ENCODE measurements at places on chromosomes 12 and 14.

DNA sequence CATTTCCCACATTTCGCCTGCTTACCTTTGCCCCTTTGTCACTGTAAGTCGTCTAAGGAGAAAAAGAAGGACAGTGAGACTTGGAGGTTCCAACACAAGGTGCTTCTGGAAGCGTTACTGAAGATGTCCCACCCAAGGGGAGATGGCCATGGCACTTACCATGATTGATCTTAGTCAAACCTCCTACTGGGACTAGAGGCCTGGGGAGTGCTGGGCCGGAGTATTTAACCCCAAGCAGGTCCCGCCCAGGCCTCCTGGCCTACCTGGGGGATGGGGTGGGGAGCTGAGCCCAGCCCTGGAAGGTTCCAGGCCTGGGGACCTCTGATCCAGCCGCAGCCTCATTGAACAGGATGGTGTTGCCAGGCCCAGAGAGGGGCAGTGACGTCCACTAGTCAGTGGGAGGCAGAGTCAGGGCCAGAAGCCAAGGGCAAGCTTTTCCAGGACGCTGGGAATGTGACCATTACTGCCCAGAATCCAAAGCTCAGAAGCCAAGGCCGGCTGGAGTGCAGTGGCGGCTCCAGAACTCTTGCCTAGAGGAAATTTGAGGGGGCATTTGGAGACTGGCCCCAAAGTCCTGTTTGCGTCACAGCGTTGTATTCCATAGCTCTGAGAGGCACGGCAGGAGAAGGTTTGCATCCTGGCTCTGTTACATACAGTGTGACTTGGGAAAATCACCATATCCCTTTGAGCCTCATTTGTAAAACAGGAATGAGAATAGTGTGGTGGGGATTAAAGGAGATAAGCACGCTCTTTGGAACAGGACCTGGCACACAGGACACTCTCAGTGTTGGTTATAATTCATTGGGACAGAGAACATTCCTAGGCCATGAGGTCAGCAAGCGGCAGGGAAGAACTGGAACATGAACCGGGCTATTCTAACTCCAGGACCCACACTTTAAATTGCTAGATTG lies at the start of gene HPD:
HPD (minus strand) TSS at position 198 of the 911 bp plus-strand sequence; CDS start at position 162, 36 bp downstream.
- no peak for DNase-seq

GRCh38 chr12:115895247-115895646 lies 382.2 kb downstream of the MED13L start:
- no peak for DNase-seq

DNA sequence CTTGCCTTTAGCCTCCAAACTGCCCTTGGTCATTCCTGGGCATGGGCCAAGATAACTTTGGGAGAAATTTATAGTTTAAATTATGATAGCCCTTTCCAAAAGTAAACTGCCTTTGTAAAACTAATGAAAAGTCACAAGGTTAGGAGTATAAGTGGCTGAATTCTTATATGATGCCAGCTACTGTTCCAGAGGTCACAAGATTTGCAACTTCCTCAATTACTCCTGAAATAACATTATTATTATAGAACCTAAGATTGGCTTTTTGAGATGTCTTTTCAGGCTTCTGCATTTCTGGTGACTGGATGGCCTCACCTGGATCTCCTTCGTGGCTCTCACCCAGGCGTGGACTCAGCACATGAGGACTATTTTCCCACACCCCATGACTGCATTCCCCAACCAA lies 55.0 kb downstream of the OSBPL8 start:
- DNase-seq: no peak

GRCh38 chr14:52954346-52955214 lies 3.7 kb upstream of the FERMT2 start:
- DNase-seq: no peak

DNA sequence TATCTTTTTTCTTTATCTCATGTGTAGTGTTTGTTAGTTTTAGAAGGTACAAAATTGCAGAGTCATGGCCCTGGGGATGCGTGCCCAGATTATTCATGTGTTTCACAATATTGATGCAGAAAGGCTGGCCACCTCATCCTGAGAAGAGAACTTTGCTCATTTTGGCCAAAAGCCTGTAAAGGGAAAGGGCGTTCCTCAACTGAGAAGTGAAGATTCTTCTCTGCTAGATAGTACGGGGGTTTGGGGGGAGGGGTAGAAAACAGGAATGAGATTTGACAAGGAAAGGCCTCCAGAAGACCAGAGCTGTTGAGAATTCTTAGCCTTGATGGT lies 1.7 kb downstream of the MGST1 start:
- DNase-seq: no peak

DNA sequence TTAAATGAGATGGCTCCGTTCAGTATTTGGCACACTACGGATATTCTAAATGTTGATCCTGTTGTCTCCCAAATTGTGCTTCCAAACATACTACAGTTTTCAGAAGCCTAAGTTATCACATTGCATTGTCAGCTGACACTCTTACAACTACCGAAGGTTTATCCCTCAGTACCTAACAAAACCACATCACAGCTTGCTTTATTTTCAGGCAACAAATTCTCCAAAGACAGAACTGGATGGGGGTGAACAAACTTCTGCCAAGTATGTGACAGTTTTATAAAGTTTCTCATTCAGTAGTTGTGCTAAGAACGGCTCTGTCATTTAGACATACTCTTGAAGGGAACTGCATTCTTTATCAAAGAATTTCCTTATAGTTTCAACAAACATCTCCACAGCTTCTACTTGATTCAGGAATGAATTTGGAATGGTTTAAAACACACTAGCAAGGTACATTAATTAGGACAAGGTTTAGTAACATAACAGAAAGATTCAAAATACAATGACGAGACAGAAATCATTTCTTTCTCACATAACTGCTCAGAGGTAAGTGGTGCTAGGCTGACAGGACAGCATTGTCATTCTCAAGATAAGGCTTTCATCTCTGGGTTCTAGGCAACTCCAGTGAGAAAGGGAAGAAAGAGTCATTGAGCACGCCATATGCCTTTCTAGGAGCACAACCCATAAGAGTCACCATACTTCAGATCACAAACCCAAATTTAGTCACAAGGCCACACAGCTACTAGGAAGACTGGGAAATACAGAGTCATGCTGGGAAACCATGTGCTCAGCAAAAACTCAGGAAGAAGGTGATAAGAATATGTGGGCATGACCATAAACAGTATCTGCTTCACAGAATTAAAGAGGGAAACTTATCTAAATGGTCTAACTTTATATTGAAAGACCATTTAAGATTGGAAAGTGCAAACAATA lies 100.7 kb downstream of the DUSP6 start:
- no peak for DNase-seq

- no peak for DNase-seq
Observed at GRCh38 chr12:127810041-127810440, 456.9 kb upstream of the TMEM132C start.

DNA sequence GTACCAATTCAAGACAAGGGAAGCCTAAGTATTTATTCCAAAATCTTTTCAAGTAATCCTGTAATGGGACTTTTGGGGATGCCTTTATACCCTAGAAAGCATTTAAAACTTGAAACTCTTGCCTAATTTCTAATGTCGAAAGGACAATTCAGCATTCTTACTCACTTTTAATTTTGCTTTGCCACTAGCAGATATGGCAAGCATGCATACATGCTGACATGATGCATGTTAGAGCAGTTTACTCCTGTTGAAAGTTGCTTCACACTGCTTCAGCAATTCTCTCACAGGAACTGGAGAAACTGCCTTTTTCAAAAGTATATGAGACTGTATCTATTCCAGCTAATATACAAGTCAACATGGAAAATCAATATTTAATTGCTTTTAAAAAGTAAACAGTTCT lies 79.9 kb downstream of the TAOK3 start:
- no peak for DNase-seq

DNA sequence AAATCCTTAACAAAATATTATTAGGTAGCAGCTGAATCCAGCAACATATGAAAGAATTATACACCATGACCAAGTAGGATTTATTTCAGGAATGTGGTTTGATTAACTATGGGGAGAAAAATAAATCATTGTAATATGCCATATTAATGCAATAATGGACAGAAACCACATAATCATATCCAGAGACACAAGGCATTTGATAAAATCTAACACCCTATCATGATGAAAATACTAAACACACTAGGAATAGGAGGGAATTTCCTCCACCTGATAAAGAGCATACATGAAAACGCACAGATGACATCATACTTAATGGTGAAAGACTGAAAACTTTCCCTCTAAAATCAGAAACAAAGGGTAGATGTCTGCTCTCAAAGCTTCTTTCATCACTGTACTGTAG lies 238.9 kb downstream of the PHLDA1 start:
- DNase-seq: no peak

GRCh38 chr12:3182426-3182825 lies 105.2 kb downstream of the TSPAN9 start:
- DNase-seq: no peak

DNA sequence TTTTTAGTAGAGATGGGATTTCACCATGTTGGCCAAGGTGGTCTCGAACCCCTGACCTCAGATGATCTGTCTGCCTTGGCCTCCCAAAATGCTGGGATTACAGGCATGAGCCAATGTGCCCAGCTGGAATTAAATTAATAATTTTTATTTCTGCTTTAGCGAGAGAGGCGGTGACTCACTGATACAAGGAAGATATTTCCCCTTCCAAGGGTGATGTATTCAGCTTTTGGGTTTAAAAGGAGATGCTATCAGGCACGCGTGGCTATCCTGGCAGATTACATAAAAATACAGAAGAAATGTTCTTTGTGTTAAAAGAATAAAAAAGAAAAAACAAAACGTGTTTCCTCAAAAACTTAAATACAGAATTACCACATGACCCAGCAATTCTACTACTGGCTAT lies 12.4 kb upstream of the P2RX7 start:
- DNase-seq: no peak

DNA sequence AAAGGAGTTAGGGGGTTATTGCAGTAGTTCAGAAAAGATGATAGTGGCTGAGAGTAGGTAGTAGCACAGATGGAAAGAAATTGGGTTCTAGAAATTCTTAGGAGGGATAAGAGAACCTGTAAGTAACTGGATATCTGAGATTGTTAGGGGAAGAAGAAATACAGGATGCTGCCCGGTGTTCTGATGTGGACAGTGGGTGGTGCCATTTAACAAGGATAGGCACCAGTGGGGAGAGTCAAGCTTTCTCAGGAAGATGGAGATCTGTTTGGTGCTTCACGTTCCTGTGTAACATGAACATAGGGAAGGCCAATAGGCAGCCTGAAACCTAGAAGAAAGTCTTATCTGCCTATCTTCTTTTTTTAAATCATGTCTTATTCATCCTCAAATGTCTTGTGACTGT lies 245.9 kb downstream of the NPAS3 start:
- DNase-seq: no peak

DNA sequence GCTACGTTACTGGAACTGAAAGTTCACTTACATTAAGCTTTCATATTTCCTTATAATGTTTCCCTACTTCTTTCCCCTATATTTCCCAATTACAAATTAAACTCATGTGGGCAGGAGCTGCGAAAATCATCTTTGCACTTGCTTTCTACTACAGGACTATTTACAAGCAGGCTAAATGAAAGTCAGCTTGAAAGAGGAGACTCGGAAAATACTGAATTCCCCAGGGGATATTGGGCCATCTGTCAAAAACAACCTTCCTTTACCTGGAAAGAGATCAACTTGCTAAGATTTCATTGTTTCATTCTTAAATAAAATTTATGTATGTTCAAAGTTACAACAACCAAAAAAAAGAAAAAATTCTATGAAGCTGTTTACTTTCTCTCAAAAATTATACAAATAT lies 92.8 kb upstream of the BBS10 start:
- DNase-seq: no peak

- DNase-seq: no peak
Observed at GRCh38 chr12:20451761-20452160, 83.4 kb downstream of the PDE3A start.

- DNase-seq: no peak
Observed at GRCh38 chr12:12779007-12779406, 6.5 kb upstream of the APOLD1 start.

GRCh38 chr14:35403114-35403602 lies 1.4 kb downstream of the NFKBIA start:
- DNase-seq: no peak

GRCh38 chr12:53805067-53805466 lies 53.3 kb upstream of the CISTR start:
- DNase-seq: no peak

GRCh38 chr14:96250485-96250884 lies 5.5 kb upstream of the BDKRB1 start:
- no peak for DNase-seq

DNA sequence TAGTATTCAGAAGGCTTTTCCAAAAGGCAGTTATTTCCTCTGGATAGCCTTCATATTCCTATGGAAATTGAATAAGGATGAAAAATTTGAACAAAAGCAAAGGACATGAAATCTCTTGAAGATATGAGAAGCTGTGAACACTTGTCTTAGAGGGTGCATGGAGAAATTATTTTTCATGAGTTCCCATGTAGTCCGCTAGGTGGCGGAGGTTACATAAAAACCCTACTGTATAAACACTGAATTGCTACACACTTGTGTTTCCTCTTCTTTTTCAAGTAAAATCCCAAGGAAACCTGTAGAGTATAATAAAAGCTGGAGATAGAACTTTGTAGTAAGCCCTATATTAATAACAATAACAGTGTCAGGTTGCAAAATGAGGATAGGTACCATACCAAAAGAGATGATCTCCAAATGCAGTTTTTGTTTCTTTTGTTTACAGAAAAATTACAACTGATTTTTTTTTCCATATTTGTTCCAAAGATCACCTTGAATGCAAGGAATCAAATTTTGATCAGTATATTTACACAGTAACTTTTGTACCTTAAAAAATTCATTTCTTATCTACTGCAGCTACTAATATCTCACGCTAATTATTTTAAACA lies 37.8 kb upstream of the OR4E1 start:
- DNase-seq: no peak

- DNase-seq: no peak
Observed at GRCh38 chr14:89040080-89040459, 215.6 kb downstream of the TTC8 start.

- DNase-seq: peak; percentile 70
Observed at GRCh38 chr12:14961466-14962152, at the start of gene ARHGDIB. Gene ARHGDIB, minus strand, starts transcription at chr12:14961601. Its CDS starts 10,889 bp downstream, at chr12:14950712.

GRCh38 chr12:49233842-49234526 lies 30.9 kb upstream of the TUBA1C start:
- no peak for DNase-seq

DNA sequence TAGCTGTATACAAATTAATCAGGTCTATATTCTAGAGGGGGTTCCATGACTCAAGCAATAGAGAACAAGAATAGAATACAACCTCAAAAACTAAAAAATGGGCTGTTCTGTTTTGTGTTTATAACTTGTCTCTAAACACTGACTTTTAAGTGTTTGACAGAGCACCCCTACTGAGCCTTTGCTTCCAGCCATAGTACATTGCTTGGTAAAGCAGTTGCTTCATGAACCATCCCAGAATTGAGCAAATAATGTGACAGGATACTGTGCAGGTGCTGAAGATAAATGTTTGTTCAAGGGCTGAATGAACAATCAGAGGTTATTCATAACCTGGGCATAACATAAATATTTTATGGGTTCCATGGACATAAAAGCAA lies 11.5 kb downstream of the SPTSSA start:
- DNase-seq: no peak

Data from activated CD4-positive, alpha-beta T cell treated with anti-CD3 and anti-CD28 coated beads for 1 hour (primary cell).